ENCODE measurements at places on chromosomes 12 and 14. TPM values are rescaled to one million over a fixed set of nuclear protein-coding genes. Genes with fewer than 3 reads are reported as not detected.

GRCh38 chr12:42070036-42070435, 74.6 kb downstream of the GXYLT1 start:
- DNase-seq: no peak

DNA sequence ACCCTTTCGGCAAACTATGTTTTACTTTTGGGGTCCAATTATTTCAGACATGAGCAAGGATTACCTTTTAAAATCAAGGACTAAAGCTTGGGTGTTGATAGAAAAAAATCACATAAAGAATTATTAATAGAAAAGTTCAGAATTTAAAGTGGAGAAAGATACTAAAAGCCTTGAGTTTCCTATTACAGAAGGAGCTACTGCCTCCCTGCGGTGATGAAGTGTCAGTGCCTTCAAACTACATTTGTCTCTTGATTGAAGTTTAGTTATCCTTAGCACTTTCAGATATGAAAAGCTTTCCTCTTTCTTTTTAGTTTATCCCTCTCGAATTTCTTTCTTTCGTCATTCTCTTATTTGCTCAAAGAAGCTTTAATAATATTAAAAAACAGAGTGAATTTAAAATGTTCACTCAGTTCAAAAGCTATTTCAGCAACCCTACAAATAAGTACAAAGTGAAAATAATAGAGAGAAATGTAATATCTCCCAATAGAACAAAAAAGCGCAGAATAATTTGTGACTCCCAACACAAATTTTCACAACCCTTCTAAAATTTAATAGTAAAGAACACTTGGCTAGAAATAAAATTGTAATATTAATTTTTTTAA, 87.6 kb downstream of the SEC23A start:
- DNase-seq: peak; percentile 78

- DNase-seq: peak; percentile 53
These were observed 122.9 kb downstream of the TSPAN9 start for GRCh38 chr12:3200032-3200617.

DNA sequence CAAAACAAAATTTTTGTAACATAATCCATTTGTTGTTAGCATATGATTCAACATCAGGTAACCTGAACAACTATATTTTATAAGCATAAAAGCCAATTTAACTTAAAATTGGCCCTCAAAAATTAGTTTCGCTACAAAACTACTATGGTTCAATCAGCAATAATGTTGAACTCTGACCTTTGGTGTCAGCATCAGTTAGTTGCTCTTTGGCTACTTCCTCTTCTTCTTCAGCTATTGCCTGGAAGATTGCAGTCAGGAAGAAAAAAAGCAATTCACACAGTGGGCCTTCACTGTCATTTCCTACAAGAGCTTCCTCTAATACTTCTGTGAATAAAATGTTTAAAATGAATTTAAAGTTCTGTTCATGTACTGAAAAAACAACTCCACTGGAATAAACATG, 78.2 kb upstream of the CFL2 start:
- DNase-seq: no peak

The TAS2R31 gene
- not detected for total RNA-seq

The PITPNM2 gene
- total RNA-seq: 13.4 TPM

- no peak for DNase-seq
These were observed 25.9 kb downstream of the SLCO1A2 start for GRCh38 chr12:21308785-21309184.

The TEX22 gene
- not detected for total RNA-seq

The ACTN1 gene
- 504 TPM for total RNA-seq

GRCh38 chr12:107856096-107856495, 81.6 kb downstream of the ASCL4 start:
- DNase-seq: no peak

DNA sequence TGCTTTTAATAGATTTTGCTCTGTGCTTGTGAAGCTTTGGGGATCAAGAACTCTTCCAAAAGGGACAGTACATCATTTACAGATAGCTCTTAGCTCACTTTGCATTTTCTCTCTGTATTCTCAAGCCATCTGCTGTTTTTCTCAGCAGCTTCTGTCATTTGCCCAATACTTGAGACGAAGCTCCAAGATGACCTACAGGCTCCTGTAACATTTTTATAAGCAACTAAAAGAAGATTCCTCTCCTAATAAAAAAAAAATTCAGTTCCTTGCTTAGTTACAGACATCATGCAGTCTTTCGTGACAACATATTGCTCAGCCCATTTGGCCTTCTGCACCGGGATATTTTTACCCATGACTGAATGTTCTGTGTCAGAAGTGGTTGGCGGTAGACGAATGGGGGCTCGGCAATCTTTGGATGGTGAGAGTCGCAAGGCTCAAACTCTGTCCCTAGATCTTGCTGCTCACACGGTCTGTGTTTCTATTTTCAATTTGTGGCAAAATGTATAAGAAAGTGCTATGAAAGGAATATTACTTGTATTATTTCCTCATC, 215.6 kb downstream of the FSCB start:
- DNase-seq: peak; percentile 3

- DNase-seq: peak; percentile 43
These were observed 18.0 kb downstream of the FKBP11 start for GRCh38 chr12:48907245-48907644.

The OTX2 gene
- total RNA-seq: not detected

- no peak for DNase-seq
These were observed 28.8 kb upstream of the HIGD1C start for GRCh38 chr12:50923361-50924130.

The SMARCD1 gene
- total RNA-seq: 23.8 TPM

- DNase-seq: no peak
These were observed 205.5 kb upstream of the C14orf180 start for GRCh38 chr14:104373855-104374717.

- peak; percentile 78 for DNase-seq
These were observed 393.3 kb upstream of the RPL10L start for GRCh38 chr14:47044841-47045240.

The KLHL28 gene
- 20.6 TPM for total RNA-seq

DNA sequence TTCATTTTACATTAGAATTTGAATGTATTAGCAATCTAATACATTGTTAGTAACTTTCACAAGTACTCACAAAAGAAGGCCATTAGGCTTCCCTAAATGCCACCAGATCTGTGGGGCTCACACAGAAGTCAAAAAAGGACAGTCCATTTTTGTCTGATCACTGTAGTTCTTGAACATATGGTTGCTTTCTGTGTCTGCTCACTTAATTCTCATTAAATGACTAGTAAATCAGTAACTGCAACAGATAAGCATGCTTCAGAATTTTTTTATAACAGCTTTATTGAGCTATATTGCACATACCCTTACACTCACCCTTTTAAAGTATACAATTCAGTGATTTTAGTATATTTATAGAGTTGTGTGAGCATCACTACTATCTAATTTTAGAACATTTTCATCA, 71.4 kb downstream of the DENND5B start:
- no peak for DNase-seq

GRCh38 chr12:68865399-68866164, 57.6 kb downstream of the MDM2 start:
- DNase-seq: no peak

DNA sequence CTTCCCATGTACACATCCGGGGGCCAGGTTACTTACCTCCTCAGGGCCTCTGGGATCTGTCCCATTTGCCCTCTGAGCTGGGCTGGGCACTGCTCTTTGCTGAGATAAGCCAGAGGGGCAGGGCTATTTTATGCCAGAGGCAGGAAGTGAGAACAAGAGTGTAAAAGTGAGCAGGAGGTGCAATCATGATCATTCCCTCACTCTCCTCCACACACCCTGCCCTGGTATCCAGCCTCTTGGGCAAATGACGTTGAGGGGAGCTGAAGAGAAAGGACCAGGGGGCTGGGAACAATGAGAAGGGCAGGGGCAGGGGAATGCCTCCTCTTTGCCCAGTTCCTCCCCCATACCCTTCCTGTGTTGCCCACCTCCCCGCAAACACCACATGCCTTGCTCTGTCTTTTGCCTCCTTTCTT, 4.2 kb downstream of the LPAR5 start:
- peak; percentile 78 for DNase-seq

The PARPBP gene
- 10.5 TPM for total RNA-seq

GRCh38 chr12:72493407-72493806, 221.2 kb downstream of the TRHDE start:
- DNase-seq: no peak

The CMKLR1 gene
- total RNA-seq: 6.4 TPM

DNA sequence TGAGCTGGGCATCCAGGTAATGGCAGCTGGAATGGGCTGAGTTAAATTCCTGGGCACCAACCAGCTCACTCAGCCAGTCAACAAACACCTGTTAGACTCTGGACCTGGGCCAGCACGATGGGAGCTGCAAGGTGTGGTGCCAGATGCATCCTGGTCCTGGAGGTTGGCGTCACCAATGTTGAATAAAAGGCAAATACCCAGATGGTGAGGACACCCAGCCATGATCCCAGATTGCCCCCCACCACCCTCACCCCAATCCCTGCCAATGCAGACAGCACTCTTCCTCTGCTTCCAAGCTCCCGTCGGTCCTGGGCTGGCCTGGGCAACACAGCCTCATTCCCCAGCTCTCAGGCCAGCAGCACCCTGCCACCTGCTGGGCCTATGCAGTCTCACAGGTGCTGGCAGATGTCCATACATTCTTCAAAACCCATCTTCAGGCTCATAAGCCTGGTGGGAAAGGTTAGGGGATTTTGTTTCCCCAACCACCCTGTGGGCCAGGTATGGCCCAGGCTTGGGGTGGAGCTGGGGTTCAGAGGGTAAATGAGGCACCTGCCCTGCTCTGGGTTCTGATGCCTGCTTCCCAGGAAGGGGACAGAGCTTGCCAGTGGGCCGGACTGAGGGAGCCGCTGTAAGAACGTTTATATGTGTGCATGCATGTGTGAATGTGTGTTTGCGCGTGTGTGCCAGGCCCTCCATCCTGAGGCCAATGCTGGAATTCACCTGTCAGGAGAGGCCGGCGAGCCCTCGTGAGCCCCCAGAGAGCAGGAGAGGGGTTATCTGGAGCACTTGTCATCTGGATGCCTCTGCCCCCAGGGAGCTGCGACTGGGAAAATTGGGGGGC, 58.0 kb downstream of the LGMN start:
- DNase-seq: peak; percentile 82

The NEUROD4 gene
- not detected for total RNA-seq

DNA sequence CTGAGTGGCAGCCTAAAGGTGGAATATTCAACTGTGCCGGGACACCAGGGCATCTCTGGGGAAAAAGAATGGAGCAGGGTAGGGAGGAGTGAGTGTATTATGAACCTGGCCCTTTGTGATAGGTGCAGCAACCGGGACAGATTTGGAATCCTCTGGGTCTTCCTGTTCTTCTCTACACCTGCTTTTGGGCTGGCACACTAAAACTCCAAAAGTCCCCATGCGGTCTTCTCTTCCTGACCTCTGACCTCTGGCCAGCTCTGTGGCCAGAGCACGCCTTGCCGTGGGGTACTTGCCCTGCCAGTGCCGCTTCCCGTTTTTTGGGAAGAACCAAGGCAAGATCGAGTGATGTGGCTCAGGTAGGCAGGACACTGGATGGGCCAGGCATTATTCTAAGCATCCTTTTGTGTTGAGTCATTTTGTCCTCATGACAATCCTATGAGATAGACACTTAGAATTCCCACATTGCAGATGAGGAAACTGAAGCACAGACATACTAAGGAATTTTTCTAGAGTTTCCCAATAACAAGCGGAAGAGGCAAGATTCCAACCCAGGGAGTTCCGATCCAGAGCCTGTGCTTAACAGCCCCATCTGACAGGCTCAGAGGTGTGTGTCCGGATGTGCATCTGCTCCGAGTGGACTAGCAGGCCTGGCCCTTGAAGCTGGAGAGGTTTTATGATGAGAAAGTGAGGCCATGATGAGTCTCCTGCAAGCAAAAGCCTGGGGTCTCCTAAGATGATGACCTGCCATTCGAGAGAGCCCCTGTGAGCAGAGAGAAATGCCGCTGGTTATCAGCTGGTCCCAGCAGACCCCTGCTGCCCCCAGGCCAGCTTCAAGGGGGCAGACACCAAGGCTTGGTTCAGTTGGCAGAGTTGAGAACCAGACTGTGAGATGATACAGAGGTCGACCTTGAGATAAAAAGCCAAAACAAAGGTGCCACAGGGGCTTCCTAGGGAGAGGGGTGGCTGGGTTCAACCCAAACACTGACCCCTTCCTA, 67.9 kb upstream of the ESRRB start:
- no peak for DNase-seq

- no peak for DNase-seq
These were observed 3.7 kb upstream of the LPCAT3 start for GRCh38 chr12:7021956-7022355.

The SLCO1B1 gene
- total RNA-seq: not detected

DNA sequence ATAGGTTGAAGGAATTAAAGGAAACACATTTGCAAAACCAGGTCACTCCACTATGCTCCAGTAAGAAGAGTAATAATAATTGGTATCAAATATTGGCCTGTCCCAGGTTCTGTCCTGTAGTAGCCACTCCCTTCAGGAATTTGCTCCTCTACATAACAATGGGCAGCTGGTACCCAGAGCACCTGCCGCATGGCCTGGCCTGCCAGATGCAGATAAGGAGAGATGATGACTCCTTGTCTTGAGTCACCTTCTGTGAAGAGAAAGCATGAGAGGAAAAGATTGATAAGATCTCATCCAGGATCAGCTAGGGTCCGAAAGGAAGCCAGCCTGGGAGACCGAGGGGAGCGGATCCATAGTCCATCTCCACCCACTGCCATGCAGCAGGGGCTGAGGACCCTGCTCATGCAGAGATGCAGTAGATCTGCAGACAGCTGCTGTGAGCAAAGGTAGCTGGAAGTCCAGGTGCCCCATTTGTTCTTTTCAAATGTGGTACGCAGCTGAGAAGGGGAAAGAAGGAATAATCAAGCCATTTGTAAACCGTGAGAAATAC, 24.3 kb downstream of the VCPKMT start:
- DNase-seq: no peak

The CLEC7A gene
- not detected for total RNA-seq

DNA sequence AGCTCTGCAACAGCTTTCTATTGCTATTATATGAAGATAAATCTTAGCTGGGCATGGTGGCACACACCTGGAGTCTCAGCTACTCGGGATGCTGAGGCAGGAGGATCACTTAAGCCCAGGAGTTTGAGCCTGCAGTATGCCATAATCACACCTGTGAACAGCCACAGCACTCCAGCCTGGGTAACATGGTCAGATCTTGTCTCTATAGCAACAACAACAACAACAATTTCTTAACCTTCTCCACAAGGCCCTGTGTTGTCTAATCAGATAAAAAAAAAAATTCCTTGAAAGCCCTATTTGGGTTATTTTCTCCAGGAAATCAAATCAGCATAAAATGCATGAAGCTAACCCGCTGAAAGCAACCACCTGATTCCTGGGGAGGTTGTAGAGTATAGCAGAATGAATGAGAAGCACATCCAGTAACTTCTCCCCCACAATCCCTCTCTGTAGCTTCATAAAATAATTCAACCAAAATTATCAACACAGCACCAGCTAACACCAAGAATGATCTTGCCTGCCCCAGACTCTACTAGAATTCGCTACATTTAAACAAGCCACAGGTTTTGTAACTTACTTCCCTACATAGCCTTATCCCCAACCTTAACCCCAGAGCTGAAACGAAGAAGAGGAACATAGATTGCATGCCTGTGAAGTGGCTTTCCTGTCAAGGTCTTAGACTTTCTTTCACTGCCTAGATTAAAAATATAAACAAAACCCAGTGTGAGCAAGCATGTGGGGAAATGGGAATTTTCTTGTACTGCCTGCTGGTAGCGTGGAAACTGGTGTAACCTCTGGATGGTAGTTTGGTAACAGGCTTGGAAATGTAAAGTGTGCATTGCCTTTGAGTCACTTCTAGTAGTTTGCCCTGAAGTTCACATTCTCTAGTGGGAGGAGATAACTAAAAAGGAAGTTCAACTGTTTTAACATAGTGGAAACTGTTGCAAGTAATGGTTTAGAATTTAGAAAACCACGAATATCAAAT, 6.0 kb upstream of the STK38L start:
- DNase-seq: no peak

Data from stomach (tissue), 19 donors.